ENCODE measurements at places on chromosomes 7 and 10.

- DNase-seq, result no peak
Measured at GRCh38 chr10:98339799-98340198, 71.8 kb upstream of the LOXL4 start.

- DNase-seq, result no peak
Measured at GRCh38 chr10:133110133-133110532, 22.4 kb downstream of the ADGRA1 start.

DNA sequence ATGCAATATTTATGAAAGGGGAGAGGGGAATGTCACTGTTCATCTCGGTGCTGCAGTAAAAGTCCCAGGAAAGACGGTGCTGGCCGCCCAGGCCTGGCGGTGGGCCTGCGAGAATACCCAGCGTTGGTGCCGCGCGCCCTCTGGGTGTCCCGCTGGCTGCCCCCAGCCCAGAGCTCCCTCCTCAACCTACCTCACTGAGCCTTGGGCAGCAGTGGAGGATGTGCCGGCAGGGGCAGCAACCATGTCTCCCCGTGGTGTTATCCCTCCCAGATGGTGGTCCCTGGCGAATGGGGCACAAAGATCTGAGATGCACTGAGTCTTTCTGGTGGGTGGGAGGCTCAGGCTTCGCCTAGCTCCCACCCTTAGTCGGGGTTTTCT lies 9.5 kb upstream of the TLX1 start:
- no peak for DNase-seq

- no peak for DNase-seq
Measured at GRCh38 chr7:84589012-84589411, 394.4 kb upstream of the SEMA3A start.

GRCh38 chr7:117963264-117964197 lies 90.3 kb upstream of the CTTNBP2 start:
- DNase-seq, result no peak

GRCh38 chr7:106999023-106999422 lies 45.5 kb upstream of the PRKAR2B start:
- DNase-seq, result no peak

GRCh38 chr7:142894112-142894984 lies 8.8 kb upstream of the TRPV6 start:
- no peak for DNase-seq

DNA sequence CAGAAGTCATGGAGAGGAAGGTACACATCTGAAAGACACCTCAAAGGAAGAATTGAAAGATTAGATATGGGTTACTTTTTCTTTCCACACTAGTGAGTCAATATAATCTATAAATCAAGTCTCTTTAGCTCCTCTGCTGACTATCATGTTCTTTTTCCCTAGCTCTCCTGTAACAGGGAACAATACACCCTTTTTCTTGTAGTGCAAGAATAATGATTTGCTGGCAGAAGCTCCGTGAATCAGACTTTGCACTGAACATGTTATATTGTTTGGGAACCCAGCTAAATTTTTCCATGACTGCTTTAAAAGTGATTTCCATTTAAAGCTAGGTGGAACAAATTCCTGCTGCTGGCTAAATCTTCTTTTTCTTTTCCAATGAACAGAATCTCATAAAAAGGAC lies 756.6 kb upstream of the C7orf33 start:
- DNase-seq, result no peak

DNA sequence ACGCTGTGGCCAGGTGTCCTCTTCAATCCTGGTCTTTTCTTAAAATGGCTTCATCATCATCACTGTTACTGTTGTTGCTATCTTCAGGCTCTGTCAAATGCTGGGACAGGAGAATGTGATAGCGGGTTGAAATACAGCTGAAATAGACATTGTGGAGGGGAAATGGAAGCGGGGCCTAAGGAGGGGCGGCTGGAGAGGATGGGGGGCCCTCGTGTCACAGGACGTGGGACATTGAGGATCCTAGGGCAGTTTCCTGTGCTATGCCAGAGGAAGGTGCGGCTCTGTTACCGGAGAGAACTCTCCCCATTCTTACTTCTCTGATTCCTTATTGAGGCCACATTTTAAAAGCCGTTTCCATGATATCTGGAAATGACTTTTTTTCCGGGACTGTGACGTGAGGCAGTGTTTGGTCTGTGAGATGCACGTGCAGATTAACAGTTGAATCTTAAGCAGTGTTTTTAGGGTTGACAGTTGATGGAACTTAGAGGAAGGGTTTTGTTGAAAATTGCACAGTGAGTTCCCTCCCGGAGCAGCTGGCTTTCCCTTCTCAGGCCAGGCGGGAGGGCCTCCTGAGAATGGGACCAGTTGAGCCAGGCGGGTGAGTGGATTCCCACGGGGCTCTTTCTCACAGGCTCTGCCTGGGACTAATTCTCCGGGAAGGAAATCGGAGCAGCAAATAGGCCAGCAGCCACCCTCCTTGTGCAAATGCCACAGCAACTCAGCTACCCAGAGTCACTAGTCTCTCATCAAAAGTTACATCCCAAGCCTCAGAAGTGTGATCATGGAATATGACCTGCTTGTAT lies 125.2 kb downstream of the TACC2 start:
- DNase-seq, result no peak

- DNase-seq, result no peak
Measured at GRCh38 chr7:25857376-25858067, 294.5 kb upstream of the NFE2L3 start.

- DNase-seq, result no peak
Measured at GRCh38 chr7:124152859-124153692, 120.2 kb upstream of the TMEM229A start.

- DNase-seq, result no peak
Measured at GRCh38 chr7:24842449-24843241, 85.4 kb upstream of the GSDME start.

DNA sequence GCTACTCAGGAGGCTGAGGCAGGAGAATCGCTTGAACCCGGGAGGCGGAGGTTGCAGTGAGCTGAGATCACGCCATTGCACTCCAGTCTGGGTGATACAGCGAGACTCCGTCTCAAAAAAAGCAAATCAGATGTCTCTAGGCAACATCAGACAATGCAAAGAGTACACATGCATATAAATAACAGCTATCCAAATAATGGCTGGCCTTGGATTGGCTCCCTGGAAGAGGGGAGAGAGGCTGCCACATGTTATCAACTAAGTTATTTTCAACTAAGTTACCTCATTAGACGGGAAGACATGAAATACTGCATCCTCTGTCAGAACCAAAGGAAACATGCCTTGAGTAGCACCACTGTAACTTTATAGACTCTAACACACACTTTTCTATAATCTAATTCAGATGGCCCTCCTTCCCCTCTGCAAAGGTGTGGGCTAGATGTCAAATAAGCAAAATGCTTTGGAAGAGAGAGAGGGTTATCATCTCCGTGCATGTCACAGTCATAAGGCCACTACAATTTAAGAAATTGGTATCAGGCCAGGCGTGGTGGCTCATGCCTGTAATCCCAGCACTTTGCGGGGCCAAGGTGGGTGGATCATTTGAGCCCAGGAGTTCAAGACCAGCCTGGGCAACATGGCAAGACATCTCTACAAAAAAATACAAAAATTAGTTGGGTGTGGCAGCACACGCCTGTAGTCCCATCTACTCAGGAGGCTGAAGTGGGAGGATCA lies 22.5 kb upstream of the SPOCK2 start:
- DNase-seq, result no peak

GRCh38 chr10:80497187-80498077 lies 40.3 kb upstream of the SH2D4B start:
- no peak for DNase-seq

- no peak for DNase-seq
Measured at GRCh38 chr10:127874671-127875448, 17.9 kb downstream of the CLRN3 start.

DNA sequence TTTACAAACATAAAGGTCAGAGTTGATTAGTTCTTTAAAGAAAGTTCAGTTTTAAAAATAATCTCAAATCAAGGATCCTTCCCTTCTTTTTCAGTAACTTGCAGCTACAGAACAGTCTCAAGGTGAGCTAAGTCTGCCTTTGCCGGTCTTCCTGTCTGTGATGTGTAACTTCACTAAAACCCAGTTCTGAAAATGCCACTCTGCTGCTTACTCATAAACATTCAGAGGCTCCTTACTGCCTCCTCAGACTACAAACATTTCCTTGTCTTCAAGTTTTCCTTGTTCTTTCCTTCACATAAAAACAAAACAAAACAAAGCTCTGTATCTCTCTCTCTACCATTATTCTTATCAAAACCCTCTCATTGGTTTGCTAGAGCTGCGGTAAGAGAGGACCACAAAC lies 128.7 kb downstream of the ETV1 start:
- DNase-seq, result no peak

DNA sequence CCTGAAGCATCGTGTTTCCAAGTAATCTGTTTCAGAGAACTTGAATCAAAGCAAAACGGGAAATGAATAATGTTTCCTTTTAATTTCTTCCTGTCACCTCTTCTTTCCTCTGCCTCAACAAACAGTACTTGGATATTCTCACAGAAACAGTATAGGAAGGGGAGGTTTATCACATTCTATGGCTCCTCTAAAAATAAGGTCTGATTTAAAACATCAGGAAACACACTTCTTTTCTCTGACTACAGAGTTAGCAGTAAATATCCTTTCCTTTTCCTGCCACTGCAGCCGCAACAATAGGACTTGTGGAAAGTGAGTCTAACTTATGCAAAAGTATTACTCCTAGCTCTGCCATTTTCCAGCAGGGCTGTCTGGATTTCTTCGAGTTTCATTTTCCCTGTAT lies 62.3 kb downstream of the CH25H start:
- DNase-seq, result no peak

GRCh38 chr7:92641921-92642511 lies 51.8 kb upstream of the FAM133B start:
- DNase-seq, result peak; percentile 28

DNA sequence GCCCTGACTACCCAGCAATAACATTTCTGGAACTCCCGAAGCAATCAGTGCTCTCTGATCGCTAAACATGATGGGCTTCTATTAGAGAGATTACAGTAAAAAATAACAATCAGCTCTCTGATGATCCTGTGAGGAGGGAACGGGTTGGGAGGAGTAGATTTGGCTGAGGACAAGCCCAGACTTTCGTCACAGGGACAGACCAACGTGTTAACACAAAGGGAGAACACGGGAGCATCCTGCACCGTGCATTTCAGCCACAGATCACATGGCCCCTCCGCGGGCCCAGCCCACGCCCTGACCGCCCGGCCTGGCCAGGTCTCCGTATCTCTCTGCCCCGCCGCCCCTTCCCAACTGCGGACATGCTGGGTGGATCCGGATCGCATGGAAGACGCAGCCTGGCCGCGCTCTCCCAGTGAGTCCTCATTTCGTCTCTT lies 95.0 kb upstream of the AGBL3 start:
- DNase-seq, result no peak

DNA sequence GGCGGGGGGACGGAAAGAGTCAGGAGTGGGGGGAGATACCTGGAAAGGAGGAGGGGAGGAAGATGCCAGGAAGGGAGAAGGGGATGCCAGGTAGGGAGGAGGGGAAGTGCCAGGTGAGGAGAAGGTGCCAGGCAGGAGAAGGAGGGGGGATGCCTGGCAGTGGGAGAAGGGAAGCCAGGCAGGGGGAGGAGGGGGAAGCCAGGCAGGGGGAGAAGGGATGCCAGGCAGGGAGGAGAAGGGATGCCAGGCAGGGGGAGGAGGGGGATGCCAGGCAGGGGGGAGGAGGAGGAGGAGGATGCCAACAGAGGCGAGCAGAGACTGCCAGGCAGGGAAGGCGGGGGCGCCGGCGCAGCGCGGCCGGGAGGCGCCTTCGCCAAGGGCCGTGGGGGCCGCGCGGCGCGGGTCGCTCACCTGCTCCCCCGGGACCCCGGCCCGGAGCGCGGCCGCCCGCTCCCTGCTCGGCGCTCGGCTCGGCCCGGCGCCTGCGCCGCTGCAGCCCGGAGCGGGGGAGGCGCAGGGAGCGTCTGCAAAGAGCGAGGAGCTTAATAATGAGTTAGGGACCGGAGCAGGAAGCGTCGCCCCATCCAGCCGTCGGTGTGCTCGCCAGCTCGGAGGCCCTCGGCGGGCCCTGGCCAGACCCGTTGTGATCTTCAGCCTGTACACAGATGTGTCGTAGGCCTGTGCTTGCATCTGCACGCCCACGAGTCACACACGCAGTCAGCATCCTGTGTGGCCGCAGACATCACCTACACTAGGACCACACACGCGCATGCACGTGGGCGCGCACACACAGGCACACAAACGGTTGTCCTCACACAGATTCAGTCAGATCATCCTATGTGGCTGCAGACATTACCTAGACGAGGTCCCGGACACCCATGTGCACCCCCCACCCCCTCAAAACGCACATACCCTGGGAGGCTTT lies 28.4 kb upstream of the SMARCD3 start:
- peak; percentile 27 for DNase-seq

DNA sequence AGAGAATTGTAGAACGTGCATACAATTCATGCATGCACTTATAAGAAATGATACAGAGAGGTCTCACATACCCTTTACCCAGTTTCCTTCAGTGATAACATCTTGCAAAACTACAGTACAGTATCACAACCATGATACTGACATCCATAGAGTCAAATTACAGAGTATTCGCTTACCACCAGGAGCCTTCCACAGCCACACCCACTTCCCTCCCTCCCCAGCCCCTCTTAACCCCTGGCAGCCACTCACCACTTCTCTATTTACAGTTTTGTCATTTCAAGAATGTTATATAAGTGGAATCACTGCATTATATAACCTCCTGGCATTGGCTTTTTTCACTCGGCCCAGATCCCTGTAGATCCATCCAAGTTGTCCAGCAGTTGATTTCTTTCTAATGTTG lies 143.8 kb downstream of the ZNF248 start:
- no peak for DNase-seq

DNA sequence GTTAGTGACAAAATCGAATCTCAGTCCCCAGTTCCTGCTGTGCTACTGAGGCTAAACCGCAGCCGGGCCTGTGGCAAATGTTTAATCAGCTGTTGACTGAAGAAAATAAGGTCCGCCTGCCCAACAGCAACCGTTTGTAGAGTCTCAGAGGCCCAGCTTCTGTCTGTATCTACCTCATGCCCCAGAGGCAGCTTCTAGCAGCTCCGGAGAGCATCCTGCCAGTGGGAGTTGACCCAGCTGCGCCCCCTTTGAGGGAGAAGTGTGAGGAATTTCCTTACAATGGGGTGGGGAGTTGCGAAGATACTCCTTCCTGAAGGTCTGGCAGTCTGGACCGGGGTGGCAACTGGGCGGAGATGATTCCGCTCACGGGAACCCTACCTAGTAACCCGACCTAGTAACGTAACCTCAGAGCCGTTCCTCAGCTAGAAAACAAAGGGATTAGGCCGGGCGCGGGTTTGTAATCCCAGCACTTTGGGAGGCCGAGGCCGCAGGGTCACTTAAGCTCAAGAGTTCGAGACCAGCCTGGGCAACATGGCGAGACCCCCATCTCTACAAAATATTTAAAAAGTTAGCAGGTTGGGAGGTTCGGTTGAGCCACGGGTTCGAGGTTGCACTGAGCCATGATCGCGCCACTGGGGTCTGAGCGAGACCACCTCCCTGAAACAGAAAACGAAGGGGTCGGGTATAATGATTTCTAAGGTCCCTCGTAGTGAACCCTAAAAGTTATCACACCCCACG lies 846 bp upstream of the ZNF775 start:
- DNase-seq, result no peak
